Activated CD8-positive, alpha-beta T cell treated with anti-CD3 and anti-CD28 coated beads for 36 hours (primary cell): ENCODE measurements at places on chromosomes 7 and 10. TPM values are rescaled to one million over a fixed set of nuclear protein-coding genes. Genes with fewer than 3 reads are reported as not detected.

The AGR2 gene
- not detected for total RNA-seq

The ZNF853 gene
- 1.8 TPM for total RNA-seq

The TFAM gene
- total RNA-seq = 97.3 TPM

The GPR15LG gene
- total RNA-seq = not detected

The MYL10 gene
- total RNA-seq = not detected

GRCh38 chr7:106466867-106467266 lies 182.1 kb upstream of the NAMPT start:
- no peak overlapping the region for H3K27ac ChIP-seq
- DNase-seq = no peak
- H3K36me3 ChIP-seq = peaks cover 1% of the 10 kb centered on the region
- H3K27me3 ChIP-seq = peaks cover 12% of the 10 kb centered on the region

GRCh38 chr7:27661811-27662489 lies 733 bp downstream of the HIBADH start:
- H3K27ac ChIP-seq = peak overlapping the region; percentile 86
- peak; percentile 18 for DNase-seq
- H3K27me3 ChIP-seq = no peaks in the 10 kb centered on the region
- peaks cover 24% of the 10 kb centered on the region for H3K4me1 ChIP-seq
- H3K36me3 ChIP-seq = no peaks in the 10 kb centered on the region

DNA sequence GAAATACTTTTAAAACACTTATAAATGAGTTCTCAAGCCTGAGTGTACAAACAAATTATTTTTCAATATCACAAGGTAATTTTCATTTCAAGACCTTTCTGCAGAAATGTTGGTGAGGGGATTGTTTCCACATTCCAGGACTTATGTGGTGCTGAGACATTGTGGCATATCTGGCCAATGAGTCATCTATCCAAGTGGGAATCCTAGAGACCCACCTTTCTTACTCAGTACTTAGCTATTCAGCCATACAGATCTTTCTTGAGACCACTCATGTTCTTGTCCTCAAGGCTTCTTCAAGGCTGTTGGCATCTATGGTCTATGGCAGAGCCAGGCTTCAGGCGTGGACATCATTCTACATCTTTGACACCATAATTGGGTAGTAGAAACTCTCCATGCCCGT lies 225.4 kb downstream of the DKK1 start:
- DNase-seq = no peak
- no peak overlapping the region for H3K27ac ChIP-seq

- no peak overlapping the region for H3K4me3 ChIP-seq
- no peaks in the 10 kb centered on the region for H3K36me3 ChIP-seq
- H3K27me3 ChIP-seq = no peaks in the 10 kb centered on the region
These were observed 72.1 kb downstream of the RTKN2 start for GRCh38 chr10:62196528-62196927.

DNA sequence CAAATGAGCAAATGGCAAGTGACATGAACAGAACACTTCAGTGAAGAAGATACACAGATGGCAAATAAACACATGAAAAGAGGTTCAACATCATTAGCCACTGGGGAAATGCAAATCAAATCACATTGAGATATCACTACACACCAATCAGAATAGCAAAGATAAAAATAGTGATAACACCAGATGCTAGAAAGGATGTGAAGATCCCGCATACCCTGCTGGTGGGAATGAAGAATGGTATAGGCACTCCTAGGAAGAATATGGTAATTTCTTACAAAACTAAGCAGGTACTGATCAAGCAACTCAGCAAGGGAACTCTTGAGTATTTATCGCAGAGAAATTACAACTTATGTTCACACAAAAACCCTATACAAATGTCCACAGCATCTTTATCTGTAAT lies 11.2 kb downstream of the LAMB4 start:
- no peaks in the 10 kb centered on the region for H3K36me3 ChIP-seq
- DNase-seq = no peak
- no peaks in the 10 kb centered on the region for H3K4me1 ChIP-seq
- no peaks in the 10 kb centered on the region for H3K27me3 ChIP-seq
- H3K27ac ChIP-seq = no peak overlapping the region

DNA sequence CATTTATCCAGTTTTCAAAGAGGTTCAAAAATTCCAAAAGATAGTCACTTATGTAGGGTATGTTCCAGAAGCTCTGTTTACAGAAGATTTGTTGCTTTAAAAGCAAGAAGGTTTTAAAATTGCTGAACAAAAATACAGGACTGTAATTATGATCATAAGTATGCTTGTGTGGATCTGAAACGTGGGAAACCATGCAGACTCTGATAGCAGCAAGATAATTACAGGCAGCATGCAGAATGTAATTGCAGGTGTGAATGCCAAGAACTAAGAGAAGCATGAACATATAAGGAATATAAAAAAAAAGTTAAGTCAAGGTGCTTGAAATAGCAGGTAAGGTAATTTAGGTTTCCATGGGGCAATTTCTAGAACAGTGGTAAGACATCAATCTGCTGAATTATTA lies 405.7 kb downstream of the ARL4A start:
- no peaks in the 10 kb centered on the region for H3K36me3 ChIP-seq
- peaks cover 2% of the 10 kb centered on the region for H3K27me3 ChIP-seq
- H3K27ac ChIP-seq = no peak overlapping the region
- no peak overlapping the region for H3K4me3 ChIP-seq
- DNase-seq = no peak

- no peak overlapping the region for H3K27ac ChIP-seq
- no peaks in the 10 kb centered on the region for H3K4me1 ChIP-seq
- peaks cover 11% of the 10 kb centered on the region for H3K27me3 ChIP-seq
These were observed 58.5 kb upstream of the SLC35B4 start for GRCh38 chr7:134375206-134375605.
